ENCODE measurements at places on chromosomes 4 and X.

GRCh38 chr4:90190525-90190924, 63.3 kb downstream of the CCSER1 start:
- no peak for DNase-seq

DNA sequence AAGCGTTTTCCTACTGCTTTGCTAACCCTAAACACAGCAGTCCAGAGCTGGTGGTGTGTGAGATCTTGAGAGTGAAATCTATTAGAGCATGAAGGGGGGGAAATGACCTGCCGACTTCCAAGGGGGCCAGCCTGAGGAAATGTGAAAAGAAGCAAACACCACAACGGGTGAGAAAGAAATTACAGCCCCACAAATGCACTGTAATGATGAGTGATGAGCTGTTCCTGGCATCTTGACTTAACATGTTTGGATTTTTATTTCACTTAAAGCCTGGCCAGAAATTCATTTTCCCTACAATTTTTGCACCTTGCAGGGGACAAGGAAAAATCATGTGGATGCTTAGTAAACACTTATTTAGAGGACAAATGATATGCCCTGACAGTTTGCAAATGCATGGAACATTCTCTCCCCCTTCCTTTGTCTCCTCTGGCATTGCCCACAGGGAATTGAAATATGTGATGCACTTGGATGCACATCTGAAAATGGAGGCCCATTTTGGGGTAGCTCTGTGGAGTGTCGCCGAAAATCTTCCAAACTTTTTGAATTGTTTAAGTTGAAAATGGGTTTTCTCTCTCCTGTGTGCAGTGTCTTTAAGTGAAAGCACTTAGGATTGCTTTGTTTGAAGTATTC, 84.3 kb upstream of the TMEM150C start:
- no peak for DNase-seq

DNA sequence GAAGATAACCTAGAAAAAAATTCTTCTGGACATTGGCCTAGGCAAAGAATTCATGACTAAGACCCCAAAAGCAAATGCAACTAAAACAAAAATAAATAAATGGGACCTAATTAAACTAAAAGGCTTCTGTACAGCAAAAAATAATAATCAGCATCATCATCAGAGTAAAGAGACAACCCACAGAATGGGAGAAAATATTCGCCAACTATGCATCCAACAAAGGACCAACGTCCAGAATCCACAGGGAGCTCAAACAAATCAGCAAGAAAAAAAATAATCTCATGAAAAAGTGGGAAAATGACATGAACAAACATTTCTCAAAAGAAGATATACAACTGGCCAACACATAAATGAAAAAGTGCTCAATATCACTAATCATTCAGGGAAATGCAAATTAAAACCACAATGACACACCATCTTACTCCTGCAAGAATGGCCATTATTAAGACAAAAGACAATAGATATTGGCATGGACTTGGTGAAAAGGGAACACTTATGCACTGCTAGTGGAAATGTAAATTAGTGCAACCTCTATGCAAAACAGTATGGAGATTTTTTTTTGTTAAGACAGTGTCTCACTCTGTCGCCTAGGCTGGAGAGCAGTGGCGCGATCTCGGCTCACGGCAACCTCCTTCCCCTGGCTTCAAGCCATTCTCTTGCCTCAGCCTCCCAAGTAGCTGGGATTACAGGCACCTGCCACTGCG, 29.9 kb downstream of the ELF2 start:
- DNase-seq, result no peak

GRCh38 chr4:172009446-172010230, 196.4 kb downstream of the GALNTL6 start:
- DNase-seq, result no peak

DNA sequence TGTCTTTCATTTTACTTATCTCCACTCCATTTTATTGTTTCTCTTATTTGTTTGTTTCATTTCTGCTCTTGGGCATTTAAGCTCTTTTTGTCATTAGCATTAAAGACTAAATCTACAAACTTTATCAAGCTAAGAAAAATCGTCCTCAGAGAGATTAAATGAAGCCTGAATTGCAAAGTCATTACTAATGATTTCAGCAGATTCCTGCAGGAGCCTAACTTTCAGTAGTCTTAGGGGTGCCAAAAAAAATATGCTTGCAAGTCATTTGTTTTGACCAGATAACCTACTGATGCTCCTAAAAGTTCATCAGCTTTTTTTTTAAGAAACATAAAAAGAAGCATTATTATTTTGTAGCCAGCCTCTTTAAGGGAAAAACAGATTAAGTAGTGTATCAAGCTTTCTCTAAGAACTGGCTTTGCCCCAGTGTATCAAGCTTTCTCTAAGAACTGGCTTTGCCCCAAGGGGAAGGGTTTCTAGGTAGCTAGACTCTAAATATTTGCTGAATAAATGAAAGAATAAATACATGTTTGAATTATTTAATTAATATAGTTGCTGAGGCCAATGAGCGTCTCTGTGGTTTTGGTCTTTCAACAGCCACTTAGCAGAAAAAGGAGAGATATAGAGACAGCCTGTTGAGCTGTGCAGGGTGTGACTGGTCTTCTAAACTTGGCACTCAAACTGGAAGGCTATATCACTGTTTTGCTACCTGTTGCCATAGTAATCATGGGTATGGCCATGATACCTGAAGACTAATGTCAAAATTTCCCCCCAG, 174.2 kb downstream of the BTC start:
- no peak for DNase-seq

DNA sequence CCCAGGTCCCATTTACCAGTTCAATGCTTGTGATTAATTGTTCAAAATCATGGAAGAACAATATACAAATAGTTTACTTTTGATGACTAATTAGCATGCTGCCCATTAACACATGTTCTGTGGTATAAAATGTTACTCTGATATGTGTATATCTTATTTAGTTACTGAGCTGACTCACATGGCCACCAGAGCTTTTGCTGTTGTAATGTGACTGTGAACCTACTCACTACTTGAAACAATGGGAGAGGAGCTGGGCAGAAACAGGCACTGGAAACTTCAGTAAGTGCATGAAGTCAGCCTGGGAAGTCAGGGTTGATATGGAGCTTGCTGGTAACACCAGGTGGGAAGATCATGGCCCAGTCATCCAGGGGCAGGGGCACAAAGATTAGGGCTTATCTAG, 72.7 kb upstream of the MAD2L1 start:
- peak; percentile 2 for DNase-seq

DNA sequence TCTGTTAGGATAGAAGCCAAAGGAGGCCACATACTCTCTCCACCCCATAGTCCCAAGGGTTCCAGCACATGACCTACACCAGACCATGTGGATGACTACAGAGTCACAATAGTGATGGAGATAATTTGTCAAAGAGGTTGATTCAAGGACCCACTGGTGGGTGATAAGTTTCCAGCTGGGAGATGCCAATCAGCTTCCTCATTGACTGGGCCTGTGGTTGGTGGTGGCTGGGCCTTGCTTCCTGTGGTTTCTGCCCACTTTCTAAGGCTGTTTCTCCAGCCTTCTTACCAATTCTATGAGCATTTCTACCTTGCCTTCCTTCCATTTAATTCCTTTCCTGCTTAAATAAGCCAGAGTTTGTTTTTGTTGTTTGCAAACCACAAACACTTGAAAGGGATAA, 95.5 kb upstream of the CPEB2 start:
- DNase-seq, result peak; percentile 55

DNA sequence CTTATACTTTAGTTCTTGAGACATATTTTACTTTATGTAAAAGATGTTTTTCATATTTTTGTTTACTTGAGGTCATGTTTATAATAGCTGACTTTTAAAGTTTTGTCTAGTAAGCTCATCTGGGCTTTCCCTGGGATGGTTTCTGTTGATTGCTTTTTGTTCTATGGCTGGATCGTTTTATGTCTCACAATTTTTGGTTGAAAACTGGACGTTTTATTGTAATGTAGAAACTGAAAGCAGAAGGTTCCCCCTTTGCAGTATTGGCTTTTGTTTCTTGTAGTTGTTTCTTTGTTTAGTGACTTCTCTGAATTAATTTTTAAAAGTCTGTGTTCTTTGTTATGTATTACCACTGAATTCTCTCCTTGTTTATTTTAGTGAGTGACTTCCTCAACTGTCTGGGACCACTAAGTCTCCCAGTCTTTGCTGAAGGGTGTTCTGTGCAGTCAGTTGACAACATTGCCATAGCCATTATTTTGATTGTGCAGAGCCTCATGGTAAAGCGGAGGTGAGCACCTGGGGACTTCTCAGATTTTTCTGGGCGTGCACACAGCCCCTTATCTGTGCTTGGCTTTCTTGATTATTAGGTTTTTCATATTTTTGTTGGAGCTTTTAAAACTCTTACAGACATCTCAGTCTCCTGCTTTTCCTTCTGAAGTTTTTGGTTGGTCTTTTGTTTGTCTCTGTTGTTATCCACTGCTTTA, 31.0 kb downstream of the KDM6A start:
- DNase-seq, result no peak

- peak; percentile 36 for DNase-seq
These were observed 155.6 kb upstream of the PACRGL start for GRCh38 chr4:20544645-20545044.

GRCh38 chr4:14008494-14008893, 381.0 kb upstream of the BOD1L1 start:
- peak; percentile 70 for DNase-seq

DNA sequence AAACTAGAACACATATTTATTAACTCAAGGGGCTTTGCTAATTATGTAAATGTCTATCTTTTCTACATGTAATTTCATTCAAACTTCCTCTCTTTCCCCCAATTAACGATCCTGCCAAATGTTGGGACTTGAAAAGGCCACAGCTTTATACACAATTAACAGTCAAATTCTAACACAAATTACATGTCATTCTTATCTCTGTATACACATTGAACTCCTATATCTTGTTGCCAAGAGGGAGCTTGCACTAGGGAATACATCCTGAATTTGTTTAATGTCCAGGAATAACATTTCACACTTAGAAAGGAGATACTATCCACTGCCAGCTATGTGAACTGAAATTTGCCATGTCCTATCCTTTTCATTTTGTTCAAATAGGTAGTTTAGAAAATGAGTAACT, 38.9 kb upstream of the MAB21L2 start:
- DNase-seq, result no peak

DNA sequence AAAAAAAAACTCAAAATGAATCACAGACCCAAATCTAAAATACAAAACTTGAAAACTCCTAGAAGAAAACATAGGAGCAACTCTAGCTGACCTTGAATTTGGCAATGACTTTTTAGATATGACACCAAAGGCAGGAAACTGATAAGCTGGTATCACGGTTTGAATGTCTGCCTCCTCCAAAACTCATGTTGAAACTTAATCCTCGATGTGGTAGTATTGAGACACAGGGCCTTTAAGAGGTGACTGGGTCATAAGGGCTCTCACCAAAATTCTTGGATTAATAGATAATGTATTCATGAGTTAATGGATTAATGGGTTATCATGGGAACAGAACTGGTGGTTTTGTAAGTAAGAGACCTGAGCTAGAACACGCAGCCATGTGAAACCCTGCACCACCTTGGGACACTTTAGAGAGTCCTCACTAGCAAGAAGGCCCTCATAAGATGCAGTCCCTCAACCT, 40.5 kb downstream of the FRYL start:
- no peak for DNase-seq

DNA sequence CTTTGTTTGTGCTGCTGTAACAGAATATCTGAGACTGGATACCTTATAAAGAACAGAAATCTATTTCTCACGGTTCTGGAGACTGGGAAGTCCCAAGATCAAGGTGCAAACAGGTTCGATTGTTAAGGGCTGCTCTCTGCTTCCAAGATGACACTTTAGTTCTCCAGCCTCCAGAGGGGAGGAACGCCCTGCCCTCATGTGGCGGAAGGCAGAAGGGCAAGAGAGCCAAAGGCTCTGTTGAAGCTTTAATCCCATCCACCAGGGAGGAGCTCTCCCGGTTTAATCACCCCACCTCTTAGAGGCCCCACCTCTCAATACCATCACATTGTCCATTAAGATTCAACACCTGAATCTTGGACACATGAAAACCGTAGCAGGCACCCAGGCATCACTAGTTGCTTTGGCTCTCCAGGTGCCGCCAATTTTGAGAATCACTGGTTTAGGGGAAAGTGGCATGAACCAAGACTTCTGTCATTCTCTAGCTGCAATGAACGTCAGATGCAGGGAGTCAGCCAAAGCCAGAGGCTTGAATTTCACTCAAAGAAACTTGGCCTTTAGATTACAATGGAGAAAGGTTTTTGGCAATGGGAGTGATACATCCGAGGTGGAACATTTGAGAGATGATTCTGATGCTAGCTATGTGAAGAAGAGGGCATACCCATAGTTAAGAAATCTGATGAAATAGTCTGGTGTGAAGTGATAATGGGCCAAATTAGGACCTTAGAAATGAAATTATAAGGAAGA, 15.7 kb downstream of the FHL1 start:
- DNase-seq, result peak; percentile 58

- DNase-seq, result no peak
These were observed 154.0 kb downstream of the GRIA3 start for GRCh38 chrX:123337886-123338639.

DNA sequence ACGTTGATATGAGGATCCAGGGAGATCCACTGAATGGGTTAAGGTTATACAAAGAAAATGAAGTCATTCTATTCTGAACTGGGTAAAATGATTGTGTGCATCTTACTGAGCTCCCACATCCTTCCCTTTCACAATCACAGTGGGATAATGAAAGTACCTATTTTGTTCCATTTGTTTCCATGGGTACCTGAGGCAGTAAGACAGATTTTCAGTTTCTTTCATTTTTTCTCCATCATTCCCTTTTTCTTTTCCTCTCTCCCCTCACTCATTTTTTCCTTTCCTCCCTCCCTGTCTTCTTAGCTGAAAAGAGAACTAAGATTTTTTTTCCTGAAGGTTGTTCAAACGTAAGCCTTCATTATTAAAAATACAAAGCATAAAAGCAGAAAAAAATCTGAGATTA, 4.6 kb downstream of the GRIA2 start:
- DNase-seq, result no peak

- no peak for DNase-seq
These were observed 512.0 kb upstream of the FAT1 start for GRCh38 chr4:187235456-187236170.

GRCh38 chr4:33724685-33725084, 2519.6 kb downstream of the ARAP2 start:
- DNase-seq, result no peak

- no peak for DNase-seq
These were observed 4.8 kb downstream of the CPE start for GRCh38 chr4:165383591-165384073.

GRCh38 chrX:126265116-126265515, 99.0 kb upstream of the DCAF12L2 start:
- DNase-seq, result no peak

DNA sequence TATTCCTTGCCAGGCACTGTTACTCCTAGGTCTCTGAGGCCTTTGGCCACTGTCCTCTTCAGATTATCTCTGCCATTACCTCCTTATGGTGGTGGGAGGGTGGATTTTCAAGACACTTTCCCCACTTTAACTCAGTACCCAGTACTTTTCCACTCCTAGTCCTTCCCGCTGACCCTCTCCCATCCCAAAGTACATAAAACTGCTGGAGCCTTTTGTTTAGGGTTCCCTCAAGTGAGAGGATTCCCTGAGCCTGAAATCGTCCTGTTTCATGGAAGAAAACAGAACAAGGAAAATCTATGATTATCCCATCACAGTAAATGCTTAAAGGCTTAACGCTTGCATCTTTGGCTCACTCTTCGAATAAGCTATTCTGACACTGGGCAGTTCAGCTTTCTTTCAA, 1742.5 kb upstream of the ADGRL3 start:
- DNase-seq, result no peak

- no peak for DNase-seq
These were observed 343.3 kb upstream of the FRG1 start for GRCh38 chr4:189597341-189597740.
